ENCODE measurements at places on chromosomes 2 and 18. TPM values are rescaled to one million over a fixed set of nuclear protein-coding genes. Genes with fewer than 3 reads are reported as not detected.

- no peak overlapping the region for H3K27ac ChIP-seq
- no peaks in the 10 kb centered on the region for H3K4me1 ChIP-seq
- no peaks in the 10 kb centered on the region for H3K27me3 ChIP-seq
Observed at GRCh38 chr2:12910431-12910830, 193.7 kb downstream of the TRIB2 start.

DNA sequence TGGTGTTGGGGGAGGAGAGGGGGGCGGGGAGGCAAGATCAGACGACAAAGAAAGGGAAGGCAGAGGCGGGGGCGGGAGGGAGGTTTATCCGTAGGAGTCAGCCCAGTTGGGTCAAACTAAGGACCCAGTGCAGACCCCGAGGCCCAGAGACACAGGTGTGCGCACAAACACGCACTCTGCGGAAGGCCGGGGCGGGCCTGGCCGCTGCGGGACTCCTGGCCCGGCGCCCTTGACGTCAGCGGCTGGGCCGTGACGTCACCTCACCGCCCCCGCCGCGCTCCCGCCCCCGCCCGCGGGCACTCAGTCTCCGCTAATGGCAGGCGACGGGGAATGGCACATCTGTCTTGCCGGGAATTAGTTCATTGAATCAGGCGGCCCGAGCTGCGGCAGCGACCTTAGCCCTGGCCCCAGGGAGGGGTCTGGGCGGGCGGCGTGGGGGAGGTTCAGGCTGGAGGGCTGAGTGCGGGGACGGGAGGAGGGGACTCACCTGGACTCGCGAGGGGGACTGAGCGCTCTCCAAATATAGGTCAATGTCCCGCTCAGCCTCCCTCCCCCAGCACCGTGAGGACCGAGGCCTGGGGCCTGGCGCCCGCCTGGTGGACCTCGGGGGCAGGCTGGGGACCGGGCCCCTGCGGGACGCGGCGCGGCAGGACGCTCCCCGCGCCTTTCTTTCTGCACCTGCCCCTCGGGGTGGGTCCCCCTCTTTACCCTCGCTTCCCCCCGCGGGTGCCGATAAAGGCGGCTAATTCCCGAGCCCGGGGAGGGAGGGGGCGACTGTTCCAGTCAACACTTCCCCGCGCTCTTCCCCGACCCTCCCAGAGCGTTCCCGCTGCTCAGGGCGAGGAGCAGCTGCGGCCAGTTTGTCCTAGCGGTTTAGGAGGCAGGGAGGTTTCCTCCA is 15.5 kb upstream of the ECEL1 start:
- peaks cover 8% of the 10 kb centered on the region for H3K4me1 ChIP-seq
- H3K27ac ChIP-seq = no peak overlapping the region
- H3K4me3 ChIP-seq = peak overlapping the region; percentile 48
- H3K36me3 ChIP-seq = no peaks in the 10 kb centered on the region
- peaks cover 16% of the 10 kb centered on the region for H3K27me3 ChIP-seq

Gene ST8SIA3
- not detected for total RNA-seq

DNA sequence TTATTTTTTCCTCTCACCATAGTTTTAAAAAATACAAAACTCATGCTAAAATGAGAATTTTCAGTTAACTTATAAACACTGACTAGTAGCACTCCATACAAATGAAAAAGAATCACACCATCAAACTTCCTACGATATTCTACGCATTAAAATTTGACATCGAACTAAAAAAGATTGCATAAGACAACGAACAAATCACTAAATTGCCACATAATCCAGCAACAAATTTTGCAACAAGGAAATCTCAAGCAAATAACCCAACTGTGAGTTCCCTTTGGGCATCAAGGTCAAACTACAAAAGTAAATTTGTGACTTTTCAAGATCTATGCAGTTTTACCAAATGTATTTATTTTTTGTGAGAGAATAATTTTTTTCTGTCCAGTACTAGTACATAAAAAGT is 1.5 kb downstream of the MAP3K2 start:
- no peaks in the 10 kb centered on the region for H3K36me3 ChIP-seq
- H3K27ac ChIP-seq = peak overlapping the region; percentile 22
- H3K27me3 ChIP-seq = no peaks in the 10 kb centered on the region
- no peak for DNase-seq

DNA sequence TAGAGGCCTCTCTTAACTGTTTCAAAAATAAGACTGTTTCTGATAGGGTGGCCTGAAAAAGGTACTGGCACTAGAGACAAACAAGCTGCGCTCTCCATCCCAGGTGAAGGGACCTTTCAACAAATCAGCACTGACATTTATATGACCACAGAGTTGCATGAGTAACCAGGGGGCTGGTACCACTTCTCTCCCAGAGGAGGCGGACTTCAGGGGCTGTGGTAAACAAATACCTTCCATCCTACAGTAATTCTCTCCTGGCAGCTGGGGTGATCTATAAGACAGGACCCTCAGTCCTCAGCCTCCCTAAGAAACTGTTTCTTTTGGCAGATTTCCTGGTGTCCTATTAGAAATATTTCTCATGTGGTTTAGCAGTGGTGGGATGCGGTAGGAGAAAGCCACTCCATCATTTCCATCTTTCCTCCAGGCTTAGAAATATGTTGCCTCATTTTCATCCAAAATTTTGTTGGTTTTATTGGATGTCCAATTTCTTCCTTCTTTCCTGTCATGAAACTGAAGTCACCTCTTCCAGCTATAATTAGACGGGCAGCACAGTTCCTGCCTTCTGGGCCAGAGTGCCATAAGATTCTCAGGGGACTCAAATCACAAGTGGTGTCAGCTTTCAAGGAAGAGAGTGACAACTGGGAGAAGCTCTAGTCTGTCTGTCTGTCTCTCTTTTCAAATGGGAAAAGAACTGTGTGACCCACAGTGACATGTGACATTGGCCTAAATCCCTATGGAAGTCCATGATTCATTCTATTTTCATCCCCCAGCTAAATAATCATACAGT is 96.4 kb downstream of the CYRIA start:
- no peak for DNase-seq
- peaks cover 4% of the 10 kb centered on the region for H3K4me1 ChIP-seq
- H3K27ac ChIP-seq = no peak overlapping the region

Gene SFTPB
- not detected for total RNA-seq

- H3K36me3 ChIP-seq = no peaks in the 10 kb centered on the region
- no peaks in the 10 kb centered on the region for H3K4me1 ChIP-seq
- no peak overlapping the region for H3K4me3 ChIP-seq
- no peak for DNase-seq
- H3K27me3 ChIP-seq = no peaks in the 10 kb centered on the region
Observed at GRCh38 chr2:168752361-168752760, 50.1 kb upstream of the NOSTRIN start.

DNA sequence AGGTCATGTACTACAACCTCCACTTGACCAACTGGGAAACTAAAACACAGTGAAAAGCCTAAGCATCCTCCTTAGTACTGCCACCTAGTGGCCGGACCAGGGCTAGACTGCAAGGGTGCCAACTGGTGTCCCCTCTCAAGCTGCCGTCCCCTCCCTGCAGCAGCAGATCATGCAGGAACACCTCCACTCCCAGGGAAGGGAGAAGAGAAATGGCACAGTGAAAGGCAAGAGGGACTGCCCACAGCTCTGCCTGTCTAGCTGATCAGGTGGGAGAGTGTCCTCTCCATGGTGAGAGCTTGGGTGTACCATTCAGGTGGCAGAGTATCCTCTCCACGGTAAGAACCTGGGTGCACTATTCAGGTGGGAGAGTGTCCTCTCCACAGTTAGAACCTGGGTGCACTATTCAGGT is 78.1 kb downstream of the AAK1 start:
- peak; percentile 67 for DNase-seq
- H3K36me3 ChIP-seq = no peaks in the 10 kb centered on the region
- H3K27me3 ChIP-seq = no peaks in the 10 kb centered on the region

Gene NGEF
- total RNA-seq = 0.69 TPM

GRCh38 chr18:77517901-77518300 is 268.3 kb downstream of the GALR1 start:
- no peak overlapping the region for H3K27ac ChIP-seq
- H3K4me3 ChIP-seq = no peak overlapping the region
- no peak for DNase-seq
- H3K27me3 ChIP-seq = no peaks in the 10 kb centered on the region

DNA sequence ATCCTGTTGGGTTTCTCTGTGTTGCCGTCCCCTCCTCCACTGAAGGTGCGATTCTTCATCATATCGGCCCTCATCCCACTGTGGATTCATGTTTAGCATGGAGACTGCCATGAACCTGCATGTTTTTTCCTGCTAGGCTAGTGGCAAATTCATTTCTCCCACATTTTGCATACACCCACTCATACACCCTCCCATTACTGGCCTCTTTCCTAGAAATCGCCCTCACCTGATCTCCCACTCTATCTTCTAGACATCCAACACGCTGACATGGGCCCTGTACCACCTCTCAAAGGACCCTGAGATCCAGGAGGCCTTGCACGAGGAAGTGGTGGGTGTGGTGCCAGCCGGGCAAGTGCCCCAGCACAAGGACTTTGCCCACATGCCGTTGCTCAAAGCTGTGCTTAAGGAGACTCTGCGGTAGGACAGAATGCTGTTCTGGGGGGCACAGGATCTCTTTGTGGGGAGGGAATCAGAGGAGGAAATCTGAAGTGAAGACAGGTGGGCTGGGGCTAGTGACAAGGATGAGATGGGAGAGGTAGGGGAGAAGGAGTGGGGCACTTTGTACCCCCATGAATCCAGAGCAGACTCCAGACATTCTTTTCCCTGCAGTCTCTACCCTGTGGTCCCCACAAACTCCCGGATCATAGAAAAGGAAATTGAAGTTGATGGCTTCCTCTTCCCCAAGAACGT is 17.7 kb downstream of the PRKAG3 start:
- H3K36me3 ChIP-seq = no peaks in the 10 kb centered on the region
- no peak overlapping the region for H3K4me3 ChIP-seq
- H3K27me3 ChIP-seq = no peaks in the 10 kb centered on the region
- no peaks in the 10 kb centered on the region for H3K4me1 ChIP-seq

Gene ZSWIM2
- total RNA-seq = not detected

DNA sequence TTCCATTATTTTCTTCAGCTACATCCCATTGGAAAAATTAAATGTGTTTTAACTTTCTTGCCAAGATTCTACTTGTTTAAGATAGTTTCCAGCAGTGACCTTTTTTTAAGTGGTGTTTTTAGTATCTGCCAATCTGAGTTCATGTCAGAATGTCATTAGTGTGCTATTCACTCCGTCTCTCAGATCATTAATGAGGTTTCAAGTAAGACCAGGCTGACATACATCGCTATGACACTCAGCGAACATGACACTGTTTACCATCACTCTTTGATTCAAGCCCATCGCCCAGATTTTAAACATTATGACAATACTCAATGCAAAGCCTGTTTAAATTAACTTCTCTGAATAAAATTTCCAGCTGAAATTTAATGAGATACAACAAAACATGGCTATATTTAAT is 272.0 kb upstream of the KYNU start:
- H3K4me1 ChIP-seq = peaks cover 29% of the 10 kb centered on the region
- H3K36me3 ChIP-seq = no peaks in the 10 kb centered on the region
- H3K27me3 ChIP-seq = no peaks in the 10 kb centered on the region
- H3K27ac ChIP-seq = no peak overlapping the region
- no peak overlapping the region for H3K4me3 ChIP-seq
- DNase-seq = no peak

GRCh38 chr18:7447318-7448028 is 119.6 kb upstream of the PTPRM start:
- no peak overlapping the region for H3K27ac ChIP-seq
- H3K36me3 ChIP-seq = no peaks in the 10 kb centered on the region
- no peak for DNase-seq
- no peak overlapping the region for H3K4me3 ChIP-seq

Gene HADHB
- 106 TPM for total RNA-seq

Gene CYS1
- not detected for total RNA-seq

GRCh38 chr18:48228301-48228715 is 180.9 kb downstream of the ZBTB7C start:
- no peaks in the 10 kb centered on the region for H3K36me3 ChIP-seq
- no peak for DNase-seq
- H3K27me3 ChIP-seq = no peaks in the 10 kb centered on the region
- H3K4me1 ChIP-seq = peaks cover 9% of the 10 kb centered on the region
- no peak overlapping the region for H3K27ac ChIP-seq
- H3K4me3 ChIP-seq = no peak overlapping the region

Gene AP1S3
- total RNA-seq = 23.0 TPM

Gene GDF7
- total RNA-seq = not detected

- no peaks in the 10 kb centered on the region for H3K36me3 ChIP-seq
- H3K27ac ChIP-seq = no peak overlapping the region
- H3K27me3 ChIP-seq = no peaks in the 10 kb centered on the region
- no peak for DNase-seq
- H3K4me3 ChIP-seq = no peak overlapping the region
Observed at GRCh38 chr2:57141269-57141668, 905.3 kb upstream of the VRK2 start.

DNA sequence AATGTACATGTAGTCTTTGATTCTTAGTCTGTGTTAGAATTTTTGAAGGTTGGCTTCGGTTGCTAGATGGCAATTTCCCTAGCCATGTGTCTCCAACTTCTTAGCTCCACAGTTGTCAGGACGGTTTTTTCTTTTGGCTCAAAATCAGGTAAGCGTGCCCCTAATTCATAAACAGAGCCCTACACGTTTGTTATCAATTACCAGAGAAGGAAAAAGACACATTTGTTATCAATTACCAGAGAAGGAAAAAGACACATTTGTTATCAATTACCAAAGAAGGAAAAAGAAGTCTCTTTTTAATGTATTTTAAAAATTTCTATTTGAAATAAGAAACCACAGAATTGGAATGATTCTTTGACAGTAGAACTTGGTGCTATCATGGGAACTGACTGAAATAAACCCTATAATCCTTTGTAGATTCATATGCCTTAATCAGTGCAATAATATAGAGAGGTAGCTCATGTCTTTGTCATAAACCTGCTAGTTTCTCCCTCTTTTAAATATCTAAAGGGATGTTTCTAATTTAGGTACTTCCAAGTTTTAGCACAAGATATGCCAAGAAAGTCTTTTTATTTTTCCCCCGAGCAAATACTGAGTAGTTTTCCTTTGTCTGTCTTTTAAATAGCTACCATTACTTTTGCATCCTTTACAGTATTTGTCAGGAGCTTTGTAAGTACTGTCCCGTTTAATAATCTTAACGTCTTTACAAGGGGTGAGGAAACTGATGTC is 35.9 kb downstream of the CAMKMT start:
- H3K27ac ChIP-seq = no peak overlapping the region
- no peaks in the 10 kb centered on the region for H3K4me1 ChIP-seq
- H3K27me3 ChIP-seq = no peaks in the 10 kb centered on the region
- no peak for DNase-seq
- H3K36me3 ChIP-seq = no peaks in the 10 kb centered on the region
- H3K4me3 ChIP-seq = no peak overlapping the region

Gene DCDC2C
- total RNA-seq = 0.81 TPM

- no peak for DNase-seq
- no peak overlapping the region for H3K4me3 ChIP-seq
- peaks cover 19% of the 10 kb centered on the region for H3K27me3 ChIP-seq
- no peak overlapping the region for H3K27ac ChIP-seq
Observed at GRCh38 chr2:59957504-59957903, 596.0 kb downstream of the BCL11A start.

Gene ABCG8
- total RNA-seq = not detected

GRCh38 chr2:46116553-46116991 is 180.6 kb upstream of the EPAS1 start:
- H3K36me3 ChIP-seq = no peaks in the 10 kb centered on the region
- no peaks in the 10 kb centered on the region for H3K27me3 ChIP-seq
- no peak overlapping the region for H3K4me3 ChIP-seq
- no peak for DNase-seq

Data from A673 (cell line).